ENCODE measurements at places on chromosomes 5 and 9. TPM values are rescaled to one million over a fixed set of nuclear protein-coding genes. Genes with fewer than 3 reads are reported as not detected.

GABRA6 gene
- not detected for total RNA-seq

SH2D3C gene
- 64.6 TPM for total RNA-seq

LOX gene
- not detected for total RNA-seq

BAAT gene
- total RNA-seq: not detected

DNAI1 gene
- total RNA-seq: not detected

ORM1 gene
- not detected for total RNA-seq

DNA sequence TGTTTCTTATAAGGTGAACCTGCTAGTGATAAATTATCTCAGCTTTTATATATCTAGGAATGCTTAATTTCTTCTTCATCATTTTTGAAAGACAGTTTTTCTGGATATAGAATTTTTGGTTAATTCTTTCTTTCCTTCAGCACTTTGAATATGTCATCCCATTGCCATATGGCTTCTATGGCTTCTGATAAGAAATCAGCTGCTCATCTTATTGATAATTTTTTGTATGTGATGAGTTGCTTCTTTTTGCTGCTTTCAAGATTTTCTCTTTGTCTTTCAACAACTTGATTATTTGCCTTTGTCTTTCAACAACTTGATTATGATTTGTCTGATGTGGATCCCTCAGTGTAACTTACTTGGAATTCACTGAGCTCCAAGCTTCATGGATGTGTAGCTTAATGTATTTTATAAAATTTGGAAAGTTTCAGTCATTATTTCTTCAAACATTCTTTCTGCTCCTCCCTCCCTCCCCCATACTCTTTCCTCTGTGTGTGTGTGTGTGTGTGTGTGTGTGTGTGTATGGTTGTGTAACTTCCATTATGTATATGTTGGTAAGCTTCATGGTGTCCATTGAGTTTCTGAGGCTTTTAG lies 243.9 kb downstream of the TLE1 start:
- H3K4me1 ChIP-seq: no peaks in the 10 kb centered on the region
- no peak overlapping the region for H3K27ac ChIP-seq
- no peak overlapping the region for H3K4me3 ChIP-seq
- H3K27me3 ChIP-seq: no peaks in the 10 kb centered on the region
- DNase-seq: no peak
- no peaks in the 10 kb centered on the region for H3K36me3 ChIP-seq

DNA sequence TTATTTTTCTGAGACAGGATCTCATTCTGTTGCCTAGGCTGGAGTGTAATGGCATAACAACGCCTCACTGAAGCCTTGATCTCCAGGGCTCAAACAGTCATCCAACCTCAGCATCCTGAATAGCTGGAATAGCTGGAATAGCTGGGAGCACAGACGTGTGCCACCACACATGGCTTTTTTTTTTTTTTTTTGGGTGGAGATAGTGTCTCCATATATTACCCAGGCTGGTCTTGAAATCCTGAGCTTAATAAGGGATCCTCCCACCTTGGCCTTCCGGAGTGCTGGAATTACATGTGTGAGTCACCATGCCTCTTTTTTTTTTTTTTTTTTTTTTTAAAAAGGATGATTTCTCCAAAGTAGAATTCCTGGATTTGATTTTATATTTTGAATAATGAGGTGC lies 60.7 kb downstream of the NSD1 start:
- no peak overlapping the region for H3K4me3 ChIP-seq
- H3K36me3 ChIP-seq: peaks cover 21% of the 10 kb centered on the region
- H3K27ac ChIP-seq: no peak overlapping the region
- H3K27me3 ChIP-seq: no peaks in the 10 kb centered on the region

- H3K27ac ChIP-seq: peak overlapping the region; percentile 69
- peaks cover 40% of the 10 kb centered on the region for H3K27me3 ChIP-seq
- peak overlapping the region; percentile 91 for H3K4me3 ChIP-seq
These were observed 558 bp downstream of the SHROOM1 start for GRCh38 chr5:132829742-132830435.

Data from activated naive CD8-positive, alpha-beta T cell treated with anti-CD3 and anti-CD28 coated beads, Interleukin-2, amount 10 ng/mL, durations not matched to agents 7 days and 5 days (primary cell).